ENCODE measurements at places on chromosomes 12 and 14. TPM values are rescaled to one million over a fixed set of nuclear protein-coding genes. Genes with fewer than 3 reads are reported as not detected.

Gene TMEM121
- total RNA-seq, result 0.51 TPM

Gene KSR2
- not detected for total RNA-seq

Gene CLEC1B
- total RNA-seq, result not detected

Gene MTHFD1
- 35.5 TPM for total RNA-seq

Gene CIDEB
- total RNA-seq, result 3.9 TPM

Gene NGDN
- 67.4 TPM for total RNA-seq

Gene TDRD9
- 0.51 TPM for total RNA-seq

Gene BLTP3B
- total RNA-seq, result 14.0 TPM

Gene PRR4
- total RNA-seq, result 0.53 TPM

Gene LYSET
- total RNA-seq, result 11.3 TPM

Gene SERPINA3
- 0.79 TPM for total RNA-seq

Gene EP400
- 5.8 TPM for total RNA-seq

Gene SLC38A4
- 2.4 TPM for total RNA-seq

Gene AQP2
- total RNA-seq, result not detected

Gene NANOG
- total RNA-seq, result not detected

Gene TAS2R14
- 1.2 TPM for total RNA-seq

Gene BIN2
- total RNA-seq, result under 0.01 TPM

Gene NID2
- total RNA-seq, result 0.38 TPM

Gene PTGR2
- 5.8 TPM for total RNA-seq

Gene CORO1C
- 151 TPM for total RNA-seq

Gene MYH6
- not detected for total RNA-seq

Gene HOXC13
- total RNA-seq, result not detected

Gene GPR68
- total RNA-seq, result 0.77 TPM

Gene LUM
- total RNA-seq, result 14.2 TPM

Gene SIX1
- total RNA-seq, result 6.5 TPM

Gene PLEKHG7
- under 0.01 TPM for total RNA-seq

Gene SP1
- total RNA-seq, result 23.7 TPM

Gene RNASE3
- total RNA-seq, result not detected

Gene TCL1A
- not detected for total RNA-seq

Gene MDGA2
- not detected for total RNA-seq

Gene AGAP2
- under 0.01 TPM for total RNA-seq

Gene GPR84
- 0.13 TPM for total RNA-seq

Gene PTPRO
- under 0.01 TPM for total RNA-seq

Gene OTOGL
- under 0.01 TPM for total RNA-seq

Gene LHX5
- total RNA-seq, result 0.26 TPM

Gene OTX2
- not detected for total RNA-seq

Gene NPC2
- total RNA-seq, result 191 TPM

Gene TMEM63C
- total RNA-seq, result 0.79 TPM

Gene KDM5A
- total RNA-seq, result 50.1 TPM

Gene PTCSC3
- total RNA-seq, result not detected

Gene LIN7A
- total RNA-seq, result not detected

Gene CLEC2B
- 3.9 TPM for total RNA-seq

Gene SRRM4
- total RNA-seq, result not detected

Gene TMTC1
- 4.5 TPM for total RNA-seq

Gene MUCL1
- total RNA-seq, result not detected

Gene CBX5
- 13.2 TPM for total RNA-seq

Gene CCDC177
- not detected for total RNA-seq

Gene RHEBL1
- total RNA-seq, result 0.26 TPM

Gene HPD
- total RNA-seq, result 0.79 TPM

Gene BEGAIN
- total RNA-seq, result 1.1 TPM

Gene CLEC14A
- total RNA-seq, result not detected

Gene POTEG
- not detected for total RNA-seq

Gene HCAR2
- 1.6 TPM for total RNA-seq

Gene CRACR2A
- total RNA-seq, result 0.77 TPM

Gene BATF
- 2.6 TPM for total RNA-seq

Gene SVOP
- total RNA-seq, result not detected

Measured in bronchial epithelial cell (primary cell).